ENCODE measurements at places on chromosomes 3 and 15. TPM values are rescaled to one million over a fixed set of nuclear protein-coding genes. Genes with fewer than 3 reads are reported as not detected.
A peak's percentile ranks its signal among the peaks of the same experiment; 100 is the strongest.

DNA sequence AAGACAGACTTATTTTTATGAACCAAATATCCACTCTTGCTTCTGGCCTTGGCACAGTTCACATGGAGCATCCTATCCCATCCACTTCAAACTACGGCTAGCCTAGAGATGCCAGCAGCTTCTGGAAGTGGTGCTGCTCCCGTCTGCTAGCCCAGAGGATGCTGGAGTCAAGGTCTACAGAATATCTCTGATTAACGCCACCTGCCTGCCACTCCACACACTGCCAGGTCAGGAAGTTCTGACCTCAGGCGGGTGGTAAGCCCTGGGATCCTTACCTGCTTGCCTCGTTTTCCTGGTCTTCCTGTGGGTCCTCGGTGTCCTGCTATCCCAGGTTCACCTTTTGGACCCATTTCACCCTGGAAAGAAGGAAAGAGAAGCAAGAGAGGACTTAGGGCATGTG lies 42.9 kb downstream of the EAF1 start:
- no peak overlapping the region for H3K27ac ChIP-seq
- no peaks in the 10 kb centered on the region for H3K27me3 ChIP-seq
- H3K36me3 ChIP-seq, result no peaks in the 10 kb centered on the region
- H3K4me1 ChIP-seq, result no peaks in the 10 kb centered on the region

DNA sequence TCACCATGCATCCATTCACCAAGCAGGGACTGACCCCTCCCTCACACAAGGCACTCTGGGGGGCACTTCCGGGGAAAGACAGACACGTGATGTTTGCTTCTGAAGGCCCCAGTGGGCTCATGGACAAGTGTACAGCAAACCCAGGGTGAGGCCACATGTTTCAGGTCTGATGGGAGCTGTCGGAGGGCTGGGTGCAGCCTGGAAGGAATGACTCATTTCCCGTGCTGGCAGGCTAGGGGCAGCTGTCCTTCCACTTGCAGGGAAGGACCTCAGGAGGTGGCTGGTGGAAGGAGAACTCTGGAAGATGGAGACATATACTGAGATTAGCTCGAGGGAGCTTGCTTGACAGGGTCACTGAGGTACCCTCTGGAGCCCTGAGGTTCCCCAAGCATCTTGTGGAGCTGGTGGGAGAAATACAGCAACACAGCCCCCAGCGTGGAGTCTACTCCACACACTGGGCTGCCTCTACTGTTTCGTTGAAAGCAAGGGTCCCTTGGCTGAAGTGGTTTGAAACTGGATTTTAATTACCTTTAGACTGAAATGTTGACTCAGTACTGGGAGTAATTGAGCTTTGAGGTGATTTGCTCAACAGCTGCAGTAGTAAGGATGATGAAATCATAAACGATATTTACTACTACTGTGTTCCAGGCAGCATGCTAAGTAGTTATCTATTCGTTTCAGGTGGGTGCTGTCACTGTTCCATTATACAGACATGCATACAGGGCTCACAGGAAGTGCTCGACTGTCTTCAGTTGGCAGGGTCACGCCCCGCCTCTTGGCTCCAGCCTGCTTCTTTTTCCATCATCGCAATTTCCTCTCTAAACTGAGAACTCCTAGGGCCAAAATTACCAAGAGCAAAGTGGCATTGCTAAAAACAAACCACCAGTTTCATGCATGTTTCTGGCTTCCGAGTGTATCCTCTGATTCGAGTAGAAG lies 230.4 kb downstream of the ADAMTS17 start:
- H3K27ac ChIP-seq, result no peak overlapping the region
- no peaks in the 10 kb centered on the region for H3K36me3 ChIP-seq
- no peak for DNase-seq
- H3K4me3 ChIP-seq, result no peak overlapping the region
- no peaks in the 10 kb centered on the region for H3K27me3 ChIP-seq

DNA sequence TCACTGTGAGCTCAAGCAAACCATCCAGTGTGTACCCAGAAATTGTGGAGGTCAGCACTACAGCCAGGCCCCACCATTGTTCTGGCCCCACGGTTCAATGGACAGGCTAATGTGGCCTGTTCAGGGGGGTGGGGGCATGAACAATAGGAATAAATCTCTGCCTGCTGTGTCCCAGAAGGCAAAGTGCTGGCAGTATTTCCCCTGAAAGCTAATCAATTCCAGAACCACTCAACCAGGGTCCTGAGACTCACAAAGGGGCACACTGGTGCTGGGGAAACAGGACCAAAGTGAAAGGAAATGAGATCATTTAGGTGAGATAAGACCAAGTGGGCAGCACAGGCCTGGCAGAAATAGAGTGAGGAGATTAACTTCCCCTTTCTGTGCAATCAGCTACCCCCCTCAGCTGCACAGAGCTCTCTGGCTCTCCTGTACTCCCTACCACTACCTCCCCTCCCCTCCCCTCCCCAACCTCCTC lies 11.5 kb downstream of the CRYGS start:
- H3K4me1 ChIP-seq, result peaks cover 2% of the 10 kb centered on the region
- no peak overlapping the region for H3K27ac ChIP-seq
- H3K4me3 ChIP-seq, result no peak overlapping the region
- no peaks in the 10 kb centered on the region for H3K36me3 ChIP-seq
- no peak for DNase-seq
- no peaks in the 10 kb centered on the region for H3K27me3 ChIP-seq

DNA sequence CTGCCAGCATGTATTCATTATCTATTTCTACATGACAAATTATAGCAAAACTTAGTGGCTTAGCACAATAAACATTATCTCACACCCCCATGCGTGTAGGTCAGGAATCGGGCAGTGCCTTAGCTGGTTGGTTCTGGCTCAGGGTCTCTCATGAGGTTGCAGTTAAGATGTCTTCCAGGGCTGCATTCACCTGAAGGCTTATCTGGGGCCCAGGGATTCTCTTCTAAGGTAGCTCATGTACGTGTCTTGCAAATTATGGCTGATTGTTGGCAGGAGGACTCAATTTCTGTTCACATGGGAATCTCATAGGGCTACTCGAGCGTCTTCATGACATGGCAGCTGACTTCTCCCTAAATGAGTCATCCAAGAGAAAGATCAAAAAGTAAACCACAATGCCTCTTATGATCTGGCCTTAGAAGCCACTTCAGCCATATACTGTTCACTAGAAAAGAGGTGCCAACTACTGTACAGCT lies 42.9 kb upstream of the TSC22D2 start:
- H3K27ac ChIP-seq, result no peak overlapping the region
- no peaks in the 10 kb centered on the region for H3K27me3 ChIP-seq
- H3K36me3 ChIP-seq, result no peaks in the 10 kb centered on the region
- no peak for DNase-seq

- H3K36me3 ChIP-seq, result peaks cover 6% of the 10 kb centered on the region
- no peak overlapping the region for H3K4me3 ChIP-seq
- H3K4me1 ChIP-seq, result peaks cover 7% of the 10 kb centered on the region
These were observed 3.0 kb downstream of the SNAP23 start for GRCh38 chr15:42498212-42499068.

DNA sequence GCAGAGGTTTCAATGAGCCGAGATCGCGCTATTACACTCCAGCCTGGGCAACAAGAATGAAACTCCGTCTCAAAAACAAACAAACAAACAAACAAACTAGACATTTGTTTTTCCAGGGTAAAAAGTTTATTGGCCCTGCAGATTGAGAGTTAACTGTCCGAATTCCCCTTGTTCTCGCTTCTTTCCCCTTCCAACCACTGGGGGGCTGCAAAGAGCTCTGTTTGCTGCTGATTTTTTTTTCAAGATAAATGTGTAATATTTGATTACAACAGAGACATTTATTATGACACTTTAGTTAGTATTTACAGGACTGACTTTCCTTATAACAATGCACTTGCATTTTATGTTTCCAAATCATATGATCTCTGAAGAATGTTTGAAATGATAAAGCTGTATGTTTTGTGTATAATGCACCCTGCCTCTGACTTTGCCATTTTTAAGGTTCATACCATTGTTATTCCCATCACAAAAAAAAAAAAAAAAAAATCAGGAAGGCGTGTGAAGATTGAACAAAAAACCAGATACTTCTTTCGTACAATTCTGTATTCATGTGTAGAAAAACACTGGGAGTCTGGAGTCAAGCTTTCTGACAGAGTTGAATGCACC lies 2.8 kb downstream of the CLSTN2 start:
- no peak overlapping the region for H3K4me3 ChIP-seq
- H3K27me3 ChIP-seq, result peaks cover 15% of the 10 kb centered on the region
- H3K27ac ChIP-seq, result no peak overlapping the region
- no peak for DNase-seq
- H3K36me3 ChIP-seq, result no peaks in the 10 kb centered on the region

DNA sequence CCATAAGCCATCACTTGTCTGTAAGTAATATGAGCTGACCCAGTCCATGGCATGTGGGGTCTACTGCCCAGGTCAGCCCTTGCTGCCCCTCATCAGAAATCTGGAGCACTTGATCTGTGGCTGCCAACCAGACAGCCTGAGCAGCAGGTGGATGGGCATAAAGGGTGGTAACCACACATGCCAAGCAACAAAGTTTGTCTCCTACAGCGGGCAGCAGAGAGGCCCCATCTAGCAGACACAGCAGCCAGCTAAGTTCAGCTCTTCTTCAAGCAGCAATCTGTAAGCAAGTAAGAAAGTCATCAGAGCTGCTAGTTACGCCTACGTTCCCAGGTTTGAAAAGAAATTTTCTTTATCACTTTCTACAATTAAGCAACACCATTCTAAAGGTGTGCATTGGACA lies 27.9 kb downstream of the CHCHD4 start:
- no peak for DNase-seq
- no peaks in the 10 kb centered on the region for H3K4me1 ChIP-seq
- no peaks in the 10 kb centered on the region for H3K27me3 ChIP-seq
- H3K27ac ChIP-seq, result no peak overlapping the region

GRCh38 chr3:49856181-49857005 lies at the start of gene TRAIP:
TSS of gene TRAIP (minus strand) at chr3:49856564. CDS start at chr3:49856453, 111 bp downstream.
- H3K4me1 ChIP-seq, result no peaks in the 10 kb centered on the region
- peak within 1 kb of the TSS; percentile 97 for H3K4me3 ChIP-seq
- no peaks in the 10 kb centered on the region for H3K27me3 ChIP-seq
- DNase-seq, result peak; percentile 94

DNA sequence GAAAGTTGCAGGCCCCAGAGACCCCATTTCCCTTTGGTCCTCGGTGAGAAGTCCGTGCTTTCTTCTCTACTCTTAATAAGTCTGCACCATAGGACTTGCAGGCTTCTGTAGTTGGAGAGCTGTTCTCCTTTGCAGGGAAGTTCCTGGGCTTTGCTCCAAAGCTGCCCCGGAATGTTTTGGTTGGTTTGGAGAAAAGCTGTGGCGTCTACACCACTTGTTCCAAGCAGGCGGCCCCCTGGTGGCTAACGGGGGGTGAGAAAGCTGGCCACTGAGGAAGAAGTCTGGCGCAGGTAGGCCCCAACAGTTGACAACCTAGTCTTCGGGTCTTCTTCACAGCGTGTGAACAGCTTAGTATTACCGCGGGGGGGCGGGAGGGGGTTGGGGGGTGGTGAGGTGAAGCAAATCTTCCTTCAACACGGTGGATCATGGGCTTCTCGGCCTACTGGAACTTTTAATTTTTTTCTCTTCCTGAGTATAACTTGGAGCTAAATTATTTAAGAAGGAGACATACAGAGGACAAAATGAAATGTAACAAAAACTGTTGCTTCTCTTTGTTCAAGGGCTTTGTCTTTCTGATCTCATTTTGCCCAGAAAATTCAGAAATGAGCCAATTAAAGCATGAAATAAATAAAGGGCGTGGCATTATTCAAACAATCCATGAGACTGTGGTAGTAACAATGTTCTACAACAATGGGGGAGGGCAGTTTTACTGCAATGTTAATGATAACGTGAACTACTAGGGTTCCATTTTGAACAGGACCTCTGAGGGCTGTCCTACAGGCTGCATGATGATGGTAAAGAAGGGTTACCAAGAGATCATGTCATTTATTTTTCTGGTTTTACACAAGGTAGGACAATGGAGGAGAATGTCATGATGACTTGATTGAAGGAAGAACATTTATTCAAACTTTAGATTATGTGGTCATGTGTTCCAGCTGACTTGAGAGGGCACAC lies 2.2 kb upstream of the THRB start:
- H3K36me3 ChIP-seq, result no peaks in the 10 kb centered on the region
- no peak overlapping the region for H3K27ac ChIP-seq
- DNase-seq, result peak; percentile 84
- peaks cover 6% of the 10 kb centered on the region for H3K27me3 ChIP-seq
- peak overlapping the region; percentile 7 for H3K4me3 ChIP-seq
- peaks cover 14% of the 10 kb centered on the region for H3K4me1 ChIP-seq

- no peak overlapping the region for H3K27ac ChIP-seq
- H3K4me3 ChIP-seq, result no peak overlapping the region
- DNase-seq, result no peak
These were observed 53.5 kb downstream of the SUCNR1 start for GRCh38 chr3:151926956-151927355.

- no peaks in the 10 kb centered on the region for H3K27me3 ChIP-seq
- DNase-seq, result no peak
- peaks cover 2% of the 10 kb centered on the region for H3K36me3 ChIP-seq
- no peak overlapping the region for H3K4me3 ChIP-seq
These were observed 119.1 kb downstream of the ROBO2 start for GRCh38 chr3:77158730-77159581.

DNA sequence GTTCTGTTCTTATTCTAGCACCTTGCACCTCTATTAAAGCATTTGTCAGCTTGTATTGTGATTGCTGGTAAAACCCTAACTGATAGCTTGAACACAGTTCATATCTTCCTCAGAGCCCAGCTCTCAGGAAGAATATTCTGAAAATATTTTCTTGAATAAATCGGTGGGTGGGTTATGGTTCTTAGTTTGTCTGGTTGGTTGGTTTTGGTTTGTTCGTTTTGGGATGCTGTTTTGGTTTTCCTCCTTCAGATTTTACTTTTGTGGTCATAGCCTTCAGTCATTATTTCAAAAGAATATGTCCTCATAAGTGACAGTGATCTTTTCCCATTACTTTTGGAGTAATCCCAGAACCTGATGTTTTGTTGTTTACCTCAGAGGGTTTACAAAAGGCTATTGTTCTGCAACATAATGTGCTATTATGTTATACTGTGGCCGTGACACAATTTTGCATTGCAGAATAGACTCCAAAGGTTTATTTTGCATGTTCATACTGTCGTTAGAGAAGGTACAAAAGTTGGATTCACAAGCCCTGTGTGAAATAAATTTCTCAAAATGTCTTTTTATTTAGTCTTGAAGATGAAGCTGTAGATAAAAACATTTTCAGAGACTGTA lies 2.7 kb upstream of the TMEM87A start:
- H3K27me3 ChIP-seq, result no peaks in the 10 kb centered on the region
- peaks cover 5% of the 10 kb centered on the region for H3K4me1 ChIP-seq
- DNase-seq, result no peak
- no peak overlapping the region for H3K27ac ChIP-seq
- H3K36me3 ChIP-seq, result peaks cover 10% of the 10 kb centered on the region

DNA sequence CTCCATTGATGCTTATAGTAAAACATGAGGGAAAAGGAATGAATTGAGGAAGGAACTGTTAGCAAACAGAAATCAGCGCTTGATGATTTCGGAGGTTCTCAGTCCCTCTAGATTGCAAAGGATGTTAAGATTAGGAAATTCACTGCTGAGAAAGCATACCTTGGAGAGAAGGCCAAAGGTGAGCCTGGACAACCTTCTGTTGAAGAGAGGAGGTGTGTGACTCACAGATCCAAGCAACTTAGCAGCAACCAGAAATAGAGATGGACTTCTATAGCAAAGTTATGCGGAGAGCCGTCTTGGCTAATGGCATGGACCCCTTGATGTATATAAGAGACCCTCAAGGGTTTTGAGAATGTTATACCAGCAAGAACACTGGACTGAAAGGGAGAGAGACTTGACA lies 114.3 kb downstream of the EEFSEC start:
- no peak overlapping the region for H3K27ac ChIP-seq
- H3K4me3 ChIP-seq, result no peak overlapping the region
- no peaks in the 10 kb centered on the region for H3K36me3 ChIP-seq

GRCh38 chr3:128585189-128585588 lies 65.4 kb downstream of the RPN1 start:
- H3K4me3 ChIP-seq, result no peak overlapping the region
- H3K36me3 ChIP-seq, result no peaks in the 10 kb centered on the region

Gene TLR9
- total RNA-seq, result not detected

Gene CSTA
- total RNA-seq, result not detected

Gene CKMT1B
- total RNA-seq, result 36.7 TPM

Gene SCG5
- total RNA-seq, result 23.9 TPM

Gene DPP8
- total RNA-seq, result 24.5 TPM

Gene ZIC1
- total RNA-seq, result not detected

Gene RTP4
- total RNA-seq, result not detected

Data from H9 (cell line).